Astrocyte of the hippocampus (primary cell): ENCODE measurements at places on chromosomes 6 and 20.

DNA sequence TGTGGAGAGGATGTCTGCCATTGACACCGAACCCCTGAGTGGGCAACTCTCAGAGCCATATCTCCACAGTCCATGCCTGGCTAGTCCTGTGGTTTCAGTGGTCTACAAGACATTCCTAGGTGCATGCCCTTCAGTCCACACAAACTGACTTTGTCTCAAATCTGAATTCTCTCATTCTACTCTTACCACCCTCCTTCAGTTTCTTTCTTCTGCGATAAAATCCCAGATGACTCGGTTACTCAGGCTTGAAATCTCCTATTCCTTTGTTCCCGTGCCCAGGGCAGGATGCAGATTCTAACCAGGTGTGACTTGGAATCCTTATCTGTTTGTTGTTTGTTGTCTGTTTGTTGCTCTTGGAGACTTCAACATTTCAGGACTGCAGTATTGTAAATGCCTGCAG is 9.3 kb downstream of the CDS2 start:
- peak; percentile 51 for DNase-seq

- DNase-seq = no peak
Measured at GRCh38 chr20:64246616-64247306, 8.8 kb upstream of the PCMTD2 start.

- peak; percentile 6 for DNase-seq
Measured at GRCh38 chr6:121135425-121135824, 198.9 kb downstream of the TBC1D32 start.

DNA sequence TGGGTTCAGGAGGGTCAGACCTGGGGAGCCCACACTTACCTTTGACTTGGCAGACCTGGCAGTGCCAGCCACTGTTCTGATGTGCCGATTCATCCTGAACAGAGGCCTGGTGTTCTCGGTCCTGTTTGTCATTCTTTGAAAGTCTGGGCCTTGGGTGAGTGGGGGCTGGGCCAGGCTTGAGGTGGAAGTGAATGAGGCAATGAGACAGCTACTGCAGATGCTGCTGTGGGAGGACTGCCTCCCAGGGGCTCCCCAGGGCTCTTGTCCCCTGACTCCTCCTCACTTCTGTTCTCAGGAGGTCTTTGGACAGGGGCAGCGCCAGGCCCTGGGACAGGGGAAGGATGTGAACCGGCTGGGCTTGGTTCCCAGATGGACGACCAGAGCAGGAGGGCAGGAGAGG is 5.6 kb upstream of the TREML4 start:
- no peak for DNase-seq

DNA sequence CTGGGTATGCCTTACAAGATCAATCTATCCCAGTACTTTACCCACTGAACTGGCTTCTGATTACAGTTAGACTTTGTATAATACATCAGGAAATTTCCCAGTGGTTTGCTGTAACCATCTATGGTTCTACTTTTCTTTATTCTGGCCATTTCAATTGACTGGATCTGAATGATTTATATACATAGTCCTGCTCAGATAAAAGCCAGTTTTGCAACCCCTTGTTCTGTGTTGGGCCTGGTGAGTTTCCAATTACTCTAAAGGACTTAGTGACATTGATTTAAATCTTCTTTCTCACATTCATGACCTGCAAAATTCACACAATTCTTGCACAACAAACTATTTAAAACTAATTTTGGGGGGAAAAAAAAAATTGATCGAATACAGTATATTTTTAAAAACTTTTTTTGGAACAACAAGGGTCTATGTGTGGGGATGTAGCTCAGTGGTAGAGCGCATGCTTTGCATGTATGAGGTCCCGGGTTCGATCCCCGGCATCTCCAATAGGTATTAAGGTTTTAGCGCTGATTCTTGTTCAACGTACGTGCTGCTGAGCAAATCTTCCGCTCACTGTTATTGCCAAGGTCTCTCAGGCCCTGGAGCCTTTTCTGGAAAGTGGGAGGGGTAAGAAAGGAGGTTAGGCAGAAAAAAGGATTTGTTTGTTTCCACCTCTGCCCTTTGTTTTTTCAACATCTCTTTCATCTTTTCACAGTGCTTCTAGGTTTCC is 117.5 kb downstream of the GPX5 start:
- peak; percentile 69 for DNase-seq

DNA sequence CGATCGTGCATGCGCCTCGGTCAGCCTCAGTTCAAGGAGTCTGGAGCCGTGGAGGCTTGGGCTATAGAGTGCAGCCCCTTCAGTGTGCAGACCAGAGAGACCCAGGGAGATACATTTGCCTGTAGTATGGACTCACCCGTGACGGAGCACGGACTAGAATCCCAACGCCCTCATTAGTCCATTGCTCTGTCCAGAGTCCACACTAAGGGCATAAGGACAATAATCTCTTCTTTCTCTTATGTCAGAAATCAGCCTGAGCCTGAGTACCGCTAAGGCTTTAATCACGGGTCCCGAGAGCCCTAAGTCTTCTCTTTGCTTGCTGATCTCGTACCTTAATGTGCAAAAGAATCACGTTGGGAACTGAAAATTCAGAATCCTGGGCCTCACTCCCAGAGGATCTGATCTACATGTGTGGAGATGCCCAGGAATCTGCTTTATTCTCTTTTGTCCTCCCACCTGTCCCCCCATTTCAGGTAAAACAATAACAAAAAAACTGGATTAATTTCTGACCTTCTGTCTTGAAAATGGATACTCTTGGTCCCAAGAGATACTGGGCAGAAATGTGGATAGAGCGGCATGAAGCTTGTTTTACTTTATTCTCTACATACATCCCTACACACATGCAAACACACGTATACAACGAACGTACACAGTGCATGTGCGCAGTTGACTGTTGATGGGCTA is 671 bp downstream of the BPHL start:
- DNase-seq = no peak

DNA sequence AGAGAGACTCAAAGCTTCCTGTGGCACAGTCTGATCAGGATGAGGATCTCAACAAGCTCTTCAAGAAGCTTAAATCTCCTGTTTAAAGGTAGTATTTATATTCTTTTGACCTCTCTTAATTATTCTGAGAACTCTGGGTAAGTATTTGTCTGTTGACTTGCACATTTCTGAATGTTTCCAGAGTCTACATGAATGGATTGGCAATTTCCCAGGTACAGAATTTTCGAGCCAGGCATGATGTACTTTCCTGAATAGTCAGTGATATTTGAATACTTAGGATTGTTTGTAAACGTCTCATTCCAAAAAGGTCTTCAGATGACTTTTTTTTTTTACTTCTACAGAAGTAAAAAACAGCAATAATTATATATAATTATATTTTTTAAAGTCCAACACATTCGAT is 293.4 kb downstream of the TBC1D32 start:
- DNase-seq = peak; percentile 11

GRCh38 chr6:31567531-31568370 is 4.3 kb upstream of the LTA start:
- DNase-seq = no peak

GRCh38 chr6:116461932-116462885 is 1.0 kb downstream of the CALHM6 start:
- DNase-seq = peak; percentile 79

DNA sequence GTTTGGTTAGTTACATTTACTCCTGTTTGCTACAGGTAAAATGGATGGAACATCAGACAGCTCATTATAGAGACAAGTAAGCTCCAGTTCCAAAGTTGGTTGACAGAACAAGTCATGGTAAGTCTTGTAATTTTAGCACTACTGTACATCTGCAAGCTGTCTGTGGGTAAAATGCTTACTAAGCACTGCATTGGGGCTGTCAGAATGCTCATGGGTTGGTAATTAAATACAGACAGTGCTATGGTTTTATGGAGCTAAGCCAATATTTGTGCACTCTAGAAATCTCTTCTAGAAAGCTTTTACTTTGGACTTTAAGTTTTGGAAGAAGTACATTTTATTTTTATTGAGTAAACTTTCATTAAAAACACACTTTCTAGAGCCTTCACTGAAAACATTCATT is 419.2 kb upstream of the MMS22L start:
- DNase-seq = no peak

GRCh38 chr6:11381801-11382513 is 149.5 kb upstream of the NEDD9 start:
- DNase-seq = no peak

DNA sequence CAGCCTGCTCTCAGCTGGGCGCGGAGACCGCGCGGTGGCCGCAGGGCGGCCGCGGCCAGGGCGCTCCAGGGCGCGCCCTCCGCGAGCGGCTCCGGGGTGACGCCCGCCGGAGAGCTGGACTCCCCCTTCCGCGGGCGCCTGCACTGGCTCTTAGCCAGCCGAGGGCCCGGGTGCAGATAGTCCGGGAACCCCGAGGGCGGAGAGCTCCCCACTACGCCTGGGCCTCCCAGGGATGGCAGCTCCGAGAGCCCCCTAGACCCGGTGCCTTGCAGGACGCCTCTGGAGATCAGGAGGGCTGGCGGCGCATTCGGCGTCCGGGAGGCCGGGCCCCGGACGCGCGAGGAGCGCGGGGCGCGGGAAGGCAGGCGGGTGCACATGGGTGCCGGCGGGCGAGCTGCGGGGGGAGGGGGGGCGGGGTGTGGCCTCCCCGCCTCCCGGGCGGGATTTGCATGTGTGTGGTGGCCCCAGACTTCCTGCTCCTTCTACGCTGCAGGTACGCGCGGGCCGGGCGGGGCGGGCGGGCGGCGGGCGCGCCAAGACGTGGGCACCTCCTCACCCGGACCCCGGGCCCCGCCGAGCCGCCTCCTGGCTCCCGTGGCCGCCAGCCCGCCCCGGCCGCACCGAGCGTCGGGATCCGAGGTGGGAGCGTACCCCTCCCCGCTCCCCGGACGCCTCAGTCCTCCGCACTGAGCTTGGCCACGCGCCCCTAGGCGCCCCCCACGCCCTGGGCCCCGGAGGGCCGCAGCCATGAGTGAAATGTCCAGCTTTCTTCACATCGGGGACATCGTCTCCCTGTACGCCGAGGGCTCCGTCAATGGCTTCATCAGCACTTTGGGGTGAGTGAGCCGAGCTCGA is at the start of gene ITPR3:
Gene ITPR3, plus strand, starts transcription at position 467 of the 855 bp plus-strand sequence. Its CDS starts 281 bp downstream, at position 748.
- peak; percentile 61 for DNase-seq

- DNase-seq = no peak
Measured at GRCh38 chr6:90198758-90199425, 97.8 kb downstream of the BACH2 start.

DNA sequence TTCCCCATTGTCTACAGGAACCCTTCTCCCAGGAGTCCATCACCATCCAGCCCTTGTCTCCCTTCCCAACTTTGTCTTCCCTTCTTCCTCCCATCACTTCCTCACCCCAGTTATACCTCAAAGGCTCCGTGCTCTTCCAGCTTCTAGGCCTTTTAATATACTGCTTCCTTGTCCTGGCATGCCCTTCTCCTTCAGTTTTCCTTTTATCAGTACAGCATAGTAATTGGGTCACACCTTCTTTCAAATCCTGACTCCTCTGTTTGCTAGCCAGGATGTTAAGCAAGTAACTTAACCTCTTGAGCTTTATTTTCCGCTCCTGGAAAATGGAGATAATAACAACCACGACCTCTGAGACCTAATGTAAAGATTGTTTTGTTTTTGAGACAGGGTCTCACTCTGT is 54.9 kb upstream of the PNRC1 start:
- no peak for DNase-seq

- DNase-seq = no peak
Measured at GRCh38 chr20:10076126-10077080, 41.6 kb downstream of the ANKEF1 start.

DNA sequence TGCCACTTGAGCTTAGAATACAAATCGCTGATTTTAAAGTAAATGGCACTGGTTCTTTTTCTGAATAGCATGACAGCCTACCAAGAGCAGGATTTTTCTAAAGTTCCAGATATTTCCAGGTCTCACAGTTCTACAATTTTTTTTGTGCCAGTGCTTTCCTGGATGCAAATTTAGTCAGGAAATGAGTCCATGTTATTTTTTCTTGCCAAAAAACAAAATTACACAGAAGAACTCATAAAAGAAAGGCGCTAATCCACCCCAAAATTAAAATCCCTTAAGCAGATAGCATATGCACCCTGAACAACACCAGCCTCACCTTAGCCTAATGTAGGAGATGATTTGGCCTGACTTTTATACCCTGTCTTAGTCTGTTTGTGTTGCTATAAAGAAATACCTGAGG is 86.4 kb upstream of the ARG1 start:
- DNase-seq = no peak

DNA sequence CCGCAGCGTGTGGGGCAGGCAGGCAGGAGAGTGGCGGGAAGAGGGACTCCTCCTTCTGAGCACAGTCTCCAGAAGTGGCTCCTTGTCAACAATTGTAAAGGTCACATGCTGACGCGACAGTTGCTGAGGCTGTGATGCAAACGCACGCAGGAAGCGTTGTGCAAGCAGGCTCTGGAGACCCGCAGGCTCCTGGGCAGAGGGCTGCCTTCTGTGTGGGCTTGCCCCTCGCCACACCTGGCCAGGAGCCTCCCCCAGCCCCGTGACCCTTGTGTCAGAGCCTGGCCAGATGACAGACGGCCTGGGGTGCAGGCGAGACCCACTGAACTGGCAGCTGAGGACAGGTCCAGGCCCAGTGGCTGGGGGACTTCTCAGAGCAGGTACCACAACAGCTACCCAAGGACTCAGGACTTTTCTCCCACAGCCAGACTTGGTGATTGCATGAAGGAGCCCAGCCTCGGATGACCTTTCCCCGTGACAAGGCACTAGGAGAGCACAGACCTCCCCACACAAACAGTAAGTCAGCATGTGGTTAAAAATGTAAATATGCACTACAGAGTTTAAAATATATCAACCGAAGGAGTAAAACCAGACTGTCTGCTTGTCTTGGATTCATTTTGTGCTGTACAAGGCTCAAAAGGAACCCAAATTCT is 222.1 kb upstream of the RREB1 start:
- no peak for DNase-seq

DNA sequence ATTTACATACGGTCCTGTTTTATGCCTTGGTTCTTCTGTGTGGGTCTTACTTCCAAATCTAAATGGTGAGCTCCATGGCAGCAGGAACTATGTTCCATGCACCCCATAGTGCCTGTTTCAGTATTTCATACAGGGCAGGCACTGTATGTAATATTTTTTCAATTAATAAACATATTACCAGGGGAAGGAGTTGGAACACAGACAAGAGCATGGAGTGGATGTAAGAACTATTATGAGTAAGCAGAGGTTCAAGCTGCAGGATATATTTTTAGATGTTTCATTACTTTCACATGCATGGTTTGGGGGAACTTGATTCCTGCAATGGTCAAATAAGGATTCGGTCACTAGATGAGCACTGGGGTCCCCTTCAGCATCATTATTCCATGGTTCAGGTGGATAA is 108.3 kb downstream of the KIF13A start:
- DNase-seq = no peak

GRCh38 chr6:39524007-39524406 is 201.2 kb downstream of the KIF6 start:
- DNase-seq = no peak

DNA sequence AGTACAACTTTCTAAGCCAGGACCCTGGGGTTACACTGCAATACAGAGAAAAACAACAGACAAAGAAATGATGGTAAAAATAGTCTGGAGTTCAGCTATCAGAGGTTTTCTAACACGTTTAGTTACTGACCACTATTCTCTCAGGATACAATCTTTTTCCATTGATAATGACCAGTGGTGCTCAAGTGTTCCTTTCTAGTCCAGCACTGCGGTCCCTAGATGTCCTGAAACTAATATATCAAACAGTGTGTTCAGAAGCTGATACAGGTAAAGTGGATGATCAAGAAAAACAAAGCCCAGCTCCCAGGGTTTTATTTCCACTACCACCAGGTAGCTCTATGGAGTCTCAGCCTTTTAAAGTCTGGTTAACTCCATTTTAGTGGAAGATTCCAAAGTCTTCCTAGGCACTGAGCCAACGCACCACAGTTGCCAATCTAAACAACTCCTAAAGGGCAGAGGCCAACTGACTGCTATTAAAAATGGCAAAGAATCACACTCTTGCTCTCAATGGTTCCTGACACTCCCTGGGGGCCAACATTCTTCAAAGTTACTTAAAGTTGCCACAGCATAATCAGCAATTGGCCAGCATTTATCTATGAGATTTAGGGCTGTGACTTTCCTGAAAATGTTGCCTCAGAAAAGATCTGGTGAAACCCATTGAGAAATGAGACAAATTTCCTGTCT is 38.2 kb downstream of the DZANK1 start:
- peak; percentile 16 for DNase-seq
